ENCODE measurements at places on chromosomes 3 and 15.

- DNase-seq: peak; percentile 24
These were observed 7.3 kb downstream of the CYP19A1 start for GRCh38 chr15:51331141-51331540.

DNA sequence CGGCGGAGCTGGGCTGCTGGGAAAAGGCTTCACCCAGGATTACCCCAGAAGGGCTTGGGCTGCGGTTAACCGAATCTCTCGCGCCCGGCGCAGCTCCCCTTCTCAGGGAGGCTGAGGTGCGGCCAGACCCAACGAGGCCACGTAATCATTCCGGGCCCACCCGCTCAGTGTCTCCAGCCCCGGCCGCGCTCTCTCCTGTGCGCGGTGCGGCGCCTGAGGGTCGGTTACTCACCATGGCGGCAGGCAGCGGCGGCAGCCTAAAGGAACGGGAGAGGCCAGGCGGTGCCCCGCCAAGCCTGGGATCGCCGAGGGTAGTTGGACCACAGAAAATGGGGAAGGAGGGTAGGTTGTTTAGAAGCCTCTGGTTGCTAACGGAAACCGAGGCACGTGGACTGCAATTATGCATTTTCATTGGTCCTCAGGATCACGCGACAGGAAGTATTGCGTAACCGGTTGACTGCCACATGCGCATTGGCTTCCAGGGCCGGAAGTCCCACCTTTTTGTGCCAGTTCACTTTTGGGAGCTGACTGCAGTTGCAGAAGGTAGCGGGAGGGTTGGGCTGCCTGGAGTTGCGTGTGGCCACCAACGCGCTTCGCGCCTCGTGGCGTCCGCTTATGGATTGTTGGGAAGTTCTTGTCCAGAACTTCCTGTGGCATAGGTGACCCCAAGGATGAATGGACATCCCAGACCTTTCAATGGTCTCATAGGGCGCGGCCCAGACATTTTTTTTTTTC, at the start of gene LZTFL1:
Gene LZTFL1, minus strand, starts transcription at position 363 of the 735 bp plus-strand sequence. Its CDS starts 128 bp downstream, at position 235.
- peak; percentile 97 for DNase-seq

- DNase-seq: peak; percentile 82
These were observed 473.9 kb upstream of the THBS1 start for GRCh38 chr15:39106950-39107349.

- DNase-seq: peak; percentile 76
These were observed 540.9 kb upstream of the MDFIC2 start for GRCh38 chr3:70853161-70853944.

GRCh38 chr3:36837089-36837488, 72.7 kb upstream of the DCLK3 start:
- no peak for DNase-seq

- DNase-seq: no peak
These were observed 253.7 kb downstream of the ZBTB20 start for GRCh38 chr3:114893361-114893760.

GRCh38 chr3:178845420-178846118, 226.0 kb downstream of the ZMAT3 start:
- DNase-seq: peak; percentile 95

DNA sequence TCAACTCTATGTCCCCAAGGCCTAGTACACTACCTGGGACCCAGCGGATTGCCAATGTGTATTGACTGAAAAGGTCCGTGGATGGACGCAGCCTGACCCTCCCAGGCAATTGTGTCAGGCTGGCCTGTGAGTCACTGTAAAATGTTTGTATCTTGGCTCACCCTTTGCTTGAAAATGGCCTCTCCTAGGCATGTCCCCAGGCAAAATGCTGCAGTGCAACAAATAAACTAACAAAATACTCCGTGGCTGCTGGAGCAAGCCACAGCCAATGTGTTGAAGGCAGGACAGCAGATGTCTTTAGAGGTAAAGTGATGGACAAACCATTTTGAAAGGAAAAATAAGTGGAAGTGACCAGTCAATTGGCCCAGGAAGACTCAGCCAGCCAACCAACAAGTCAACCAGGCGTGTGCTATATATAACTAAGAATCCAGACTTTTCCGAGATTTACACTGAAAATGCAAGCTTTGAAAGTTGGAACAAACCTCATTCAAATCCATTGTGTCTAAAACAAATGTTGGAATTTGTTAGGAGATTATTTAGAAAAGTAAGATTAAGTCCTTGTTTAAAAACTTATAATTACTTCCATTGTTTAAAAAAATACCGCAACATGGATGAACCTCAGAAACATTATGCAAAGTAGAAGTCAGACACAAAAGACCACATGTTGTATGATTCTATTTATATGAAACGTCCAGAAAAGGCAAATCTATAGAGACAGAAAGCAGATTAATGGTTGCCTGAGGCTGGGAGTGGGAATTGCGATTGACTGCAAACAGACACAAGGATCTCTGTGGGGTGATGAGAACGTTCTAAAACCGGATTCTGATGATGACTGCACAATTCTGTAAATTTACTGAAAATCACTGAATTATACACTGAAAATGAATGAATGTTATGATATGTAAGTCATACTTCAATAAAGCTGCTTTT, 191.2 kb downstream of the TLE3 start:
- no peak for DNase-seq

- no peak for DNase-seq
These were observed 66.4 kb downstream of the XXYLT1 start for GRCh38 chr3:195204360-195205163.

GRCh38 chr3:190169243-190169642, 48.5 kb upstream of the P3H2 start:
- no peak for DNase-seq

GRCh38 chr3:41874022-41874421, 87.9 kb downstream of the ULK4 start:
- no peak for DNase-seq

DNA sequence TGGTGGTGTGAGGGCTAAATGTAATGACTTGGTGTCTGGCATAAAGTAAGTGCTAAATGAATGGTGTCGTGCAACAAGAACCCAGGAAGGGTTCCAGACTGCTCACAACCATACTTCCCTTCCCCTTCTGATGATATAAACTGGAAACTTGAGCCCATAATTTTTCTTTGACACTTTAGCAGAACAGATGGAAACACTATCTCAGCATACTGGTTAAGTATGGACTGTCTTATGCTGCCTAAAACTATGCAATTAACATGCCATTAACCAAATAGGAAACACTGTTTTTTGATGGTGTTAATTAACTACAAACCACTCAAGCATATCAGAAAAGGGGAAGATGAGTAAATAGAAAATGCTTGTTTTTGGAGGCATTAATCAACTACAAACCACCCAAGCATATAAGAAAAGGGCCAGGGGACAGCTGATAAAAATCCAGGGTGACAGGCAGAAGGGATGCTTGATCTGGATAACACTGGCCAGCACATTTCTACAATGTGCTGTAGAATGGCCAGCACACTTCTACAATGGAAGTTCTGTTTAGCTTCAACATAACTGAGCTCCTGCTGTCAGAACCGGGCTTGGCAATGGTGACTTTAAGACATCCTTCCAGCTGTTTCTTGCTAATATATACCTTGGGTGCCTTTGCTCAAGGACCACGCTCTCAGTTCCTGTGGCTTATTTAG, 85.5 kb upstream of the FAM3D start:
- no peak for DNase-seq

GRCh38 chr15:69767191-69767590, 314.6 kb downstream of the RPLP1 start:
- DNase-seq: no peak

- DNase-seq: no peak
These were observed 15.3 kb upstream of the TBC1D21 start for GRCh38 chr15:73858062-73858461.

- DNase-seq: no peak
These were observed 159.3 kb upstream of the NR2F2 start for GRCh38 chr15:96170979-96171739.

- no peak for DNase-seq
These were observed 76.3 kb downstream of the KLHL25 start for GRCh38 chr15:85718271-85718971.

DNA sequence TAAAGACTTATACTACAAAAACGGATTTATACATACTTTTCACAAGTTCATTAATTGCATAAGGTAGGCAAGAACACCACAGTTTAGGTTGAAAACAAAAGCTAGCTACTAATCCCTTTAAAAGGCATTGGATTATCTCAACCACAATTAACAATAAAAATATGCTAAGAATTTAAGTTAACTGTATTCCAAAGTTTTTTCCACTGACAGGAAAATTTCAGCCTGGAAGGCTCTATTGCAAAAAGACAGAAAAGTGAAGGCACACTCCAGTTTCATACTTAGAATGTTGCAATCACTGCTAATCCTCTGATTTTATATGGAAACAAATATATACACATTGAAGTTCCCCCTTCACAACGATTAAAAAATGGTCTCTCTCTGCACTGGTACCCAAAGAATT, 71.5 kb downstream of the TJP1 start:
- DNase-seq: peak; percentile 33

DNA sequence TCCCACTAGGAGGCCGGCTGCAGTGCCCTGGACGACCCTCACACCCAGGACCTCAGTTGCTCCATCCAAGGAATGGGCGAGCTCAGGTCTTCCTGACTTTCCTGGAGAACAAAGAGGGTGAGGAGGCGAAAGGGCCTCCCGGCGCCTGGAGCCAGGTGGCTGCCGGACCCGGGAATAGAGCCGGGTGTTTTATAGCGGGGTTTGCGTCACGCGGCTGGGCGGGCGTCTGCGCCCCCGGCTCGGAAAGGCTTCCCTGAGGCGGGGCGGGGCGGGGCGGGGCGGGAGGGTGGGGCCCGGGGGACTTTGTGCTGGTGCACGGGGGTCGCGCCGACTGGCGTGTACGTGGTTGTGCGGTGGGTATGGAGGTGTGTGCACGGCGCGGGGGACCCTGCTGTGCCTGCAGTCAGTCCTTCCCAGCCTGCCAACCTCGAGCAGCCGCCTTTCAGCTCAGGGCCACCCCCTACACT, 4.6 kb upstream of the PRKCD start:
- no peak for DNase-seq

DNA sequence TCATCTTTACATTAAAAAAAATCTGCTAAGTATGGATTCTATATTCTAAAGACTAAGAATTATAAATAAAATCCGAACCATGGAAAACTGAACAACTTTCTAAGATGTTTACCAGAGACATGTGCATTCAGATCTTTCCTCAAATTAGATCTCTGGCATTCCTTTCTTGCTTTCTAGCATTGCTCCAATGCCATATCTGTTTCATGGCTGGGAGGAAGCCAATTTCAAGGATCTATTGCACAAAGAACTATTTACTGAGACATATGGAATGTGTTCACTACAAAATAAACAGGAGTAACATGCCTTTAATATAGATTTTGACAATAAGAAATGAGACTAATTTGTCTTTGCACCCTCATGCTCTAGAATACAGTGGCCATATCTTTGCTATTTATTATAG, 45.1 kb upstream of the NANOGP8 start:
- peak; percentile 63 for DNase-seq
